ENCODE measurements at places on chromosomes 11 and 22. TPM values are rescaled to one million over a fixed set of nuclear protein-coding genes. Genes with fewer than 3 reads are reported as not detected.

DNA sequence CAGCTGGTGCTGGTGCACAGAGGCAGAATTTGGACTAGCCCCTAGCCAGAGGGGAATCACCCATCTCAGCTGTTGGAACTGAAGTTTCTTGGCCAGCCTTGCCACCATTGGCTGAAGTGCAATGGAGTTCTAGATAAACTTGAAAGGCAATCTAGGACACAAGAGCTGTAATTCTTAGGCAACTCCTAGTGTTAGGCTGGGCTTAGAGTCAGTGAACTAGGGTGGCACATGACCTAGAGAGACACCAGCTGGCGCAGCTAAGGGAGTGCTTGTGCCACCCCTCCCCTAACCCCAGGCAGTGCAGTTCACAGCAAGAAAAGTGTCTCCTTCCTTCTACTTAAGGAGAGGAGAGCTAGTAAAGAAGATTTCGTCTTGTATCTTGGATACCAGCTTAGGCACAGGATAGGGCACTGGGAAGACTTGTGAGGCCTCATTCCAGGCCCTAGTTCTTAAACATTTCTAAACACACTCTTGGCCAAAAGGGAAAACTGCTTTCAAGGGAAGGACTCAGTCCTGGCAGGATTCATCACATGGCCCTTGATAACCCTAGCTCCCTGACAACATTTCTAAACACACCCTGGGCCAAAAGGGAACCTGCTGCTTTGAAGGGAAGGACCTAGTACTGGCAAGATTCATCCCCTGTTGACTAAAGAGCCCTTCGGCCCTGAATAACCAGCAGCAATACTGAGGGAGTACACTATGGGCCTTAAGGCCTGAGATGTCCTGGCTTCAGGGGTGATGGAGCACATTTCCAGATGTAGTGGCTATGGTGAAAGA lies 53.4 kb downstream of the XRRA1 start:
- no peak for DNase-seq

- DNase-seq: no peak
These were observed 23.6 kb upstream of the FJX1 start for GRCh38 chr11:35594680-35595079.

GRCh38 chr11:111698852-111699559 lies 67.2 kb downstream of the PPP2R1B start:
- no peak for DNase-seq

Gene RPS6KB2
- 32.8 TPM for total RNA-seq

Gene PARVG
- total RNA-seq: 1.8 TPM
